ENCODE measurements at places on chromosomes 12 and 14. TPM values are rescaled to one million over a fixed set of nuclear protein-coding genes. Genes with fewer than 3 reads are reported as not detected.

- no peak for DNase-seq
- H3K4me1 ChIP-seq, result no peaks in the 10 kb centered on the region
- no peak overlapping the region for H3K4me3 ChIP-seq
Measured at GRCh38 chr14:60211153-60211552, 37.9 kb upstream of the PPM1A start.

Gene LPAR5
- 3.2 TPM for total RNA-seq

- no peak overlapping the region for H3K27ac ChIP-seq
- no peaks in the 10 kb centered on the region for H3K4me1 ChIP-seq
- H3K36me3 ChIP-seq, result no peaks in the 10 kb centered on the region
- no peaks in the 10 kb centered on the region for H3K27me3 ChIP-seq
Measured at GRCh38 chr12:24360057-24360456, 410.6 kb upstream of the SOX5 start.

Gene CYP46A1
- 4.7 TPM for total RNA-seq

DNA sequence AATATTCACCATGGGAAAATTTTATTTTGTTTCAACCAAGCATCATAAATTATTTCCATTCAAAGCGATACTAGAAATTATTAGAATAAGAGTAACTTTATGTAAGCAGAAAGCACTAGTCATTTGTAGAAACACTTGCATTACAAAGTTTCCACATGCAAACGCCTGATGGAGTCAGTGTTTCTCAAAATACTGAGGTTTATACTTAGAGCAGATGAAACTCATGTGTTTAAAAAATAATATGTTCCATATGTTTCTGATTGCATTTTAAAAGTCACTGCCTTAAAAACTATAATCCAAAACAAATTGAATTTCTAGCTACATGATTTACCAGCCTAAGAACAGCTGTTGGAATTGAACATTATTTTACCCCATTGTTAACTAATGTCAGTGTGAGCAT is 1246.4 kb downstream of the SLC16A7 start:
- no peaks in the 10 kb centered on the region for H3K27me3 ChIP-seq
- no peaks in the 10 kb centered on the region for H3K36me3 ChIP-seq
- no peaks in the 10 kb centered on the region for H3K4me1 ChIP-seq

- no peak for DNase-seq
- H3K4me1 ChIP-seq, result no peaks in the 10 kb centered on the region
Measured at GRCh38 chr12:78964521-78964920, 99.9 kb downstream of the SYT1 start.

DNA sequence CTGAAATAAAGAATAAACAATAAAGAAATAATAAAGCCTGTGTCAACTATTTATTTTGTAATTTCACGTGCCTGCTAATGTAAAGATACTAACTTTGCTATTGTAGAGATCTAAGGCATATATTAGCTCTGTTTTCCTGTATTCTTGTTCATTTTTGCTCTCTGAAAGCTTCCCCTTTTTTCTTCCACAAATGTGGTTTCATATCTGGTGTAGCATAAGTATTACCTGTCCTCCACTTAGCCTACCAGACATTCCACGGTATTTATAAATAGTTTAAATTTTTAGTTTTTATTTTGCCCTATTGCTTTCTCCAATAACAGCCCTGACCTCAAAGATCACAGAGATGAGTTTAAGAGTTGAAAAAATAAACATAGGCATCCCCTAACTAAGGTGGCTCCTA is 92.6 kb upstream of the ATP2B1 start:
- no peak overlapping the region for H3K4me3 ChIP-seq
- peaks cover 16% of the 10 kb centered on the region for H3K27me3 ChIP-seq
- no peaks in the 10 kb centered on the region for H3K36me3 ChIP-seq
- no peak overlapping the region for H3K27ac ChIP-seq

Gene CCDC197
- 1.4 TPM for total RNA-seq

DNA sequence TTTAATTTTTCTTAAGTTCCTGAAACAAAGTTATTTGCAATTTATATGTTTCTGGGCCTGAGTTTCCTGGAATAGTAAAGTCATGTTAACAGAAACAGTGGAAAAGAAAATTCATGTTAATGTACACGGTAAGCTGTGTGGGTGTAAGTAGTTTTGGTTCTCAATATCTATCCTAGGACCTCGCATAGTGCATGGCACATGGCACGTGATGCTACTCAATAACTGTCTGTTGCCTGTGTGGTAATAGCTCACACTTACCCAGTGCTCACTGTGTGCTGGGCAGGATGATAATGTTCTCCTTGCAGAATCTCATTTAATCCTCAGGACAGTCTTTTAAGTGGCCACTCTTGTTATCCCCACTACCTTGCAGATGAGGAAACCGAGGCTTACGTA is 100.7 kb downstream of the DUSP16 start:
- H3K36me3 ChIP-seq, result no peaks in the 10 kb centered on the region
- H3K4me1 ChIP-seq, result no peaks in the 10 kb centered on the region
- no peak overlapping the region for H3K27ac ChIP-seq
- no peak for DNase-seq
- no peak overlapping the region for H3K4me3 ChIP-seq

DNA sequence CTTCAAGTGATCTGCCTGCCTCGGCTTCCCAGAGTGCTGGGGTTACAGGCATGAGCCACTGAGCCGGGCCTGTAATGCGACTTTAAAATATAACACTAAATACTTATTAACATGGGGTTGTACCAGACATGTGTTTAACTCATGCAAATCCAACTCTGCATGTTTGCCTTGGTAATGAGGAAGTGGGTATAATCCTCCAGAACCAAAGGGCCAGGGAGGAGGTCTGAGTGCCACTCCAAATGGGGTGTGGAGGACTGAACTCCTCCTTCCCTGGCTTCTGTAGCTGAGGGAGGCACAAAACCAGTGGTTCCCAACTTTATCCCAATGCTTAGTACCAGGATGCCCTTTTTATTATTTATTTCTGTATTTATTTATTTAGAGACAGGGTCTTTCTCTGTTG is 61.6 kb upstream of the MED13L start:
- H3K27me3 ChIP-seq, result no peaks in the 10 kb centered on the region
- no peak overlapping the region for H3K27ac ChIP-seq
- no peaks in the 10 kb centered on the region for H3K36me3 ChIP-seq
- no peak overlapping the region for H3K4me3 ChIP-seq
- no peak for DNase-seq

DNA sequence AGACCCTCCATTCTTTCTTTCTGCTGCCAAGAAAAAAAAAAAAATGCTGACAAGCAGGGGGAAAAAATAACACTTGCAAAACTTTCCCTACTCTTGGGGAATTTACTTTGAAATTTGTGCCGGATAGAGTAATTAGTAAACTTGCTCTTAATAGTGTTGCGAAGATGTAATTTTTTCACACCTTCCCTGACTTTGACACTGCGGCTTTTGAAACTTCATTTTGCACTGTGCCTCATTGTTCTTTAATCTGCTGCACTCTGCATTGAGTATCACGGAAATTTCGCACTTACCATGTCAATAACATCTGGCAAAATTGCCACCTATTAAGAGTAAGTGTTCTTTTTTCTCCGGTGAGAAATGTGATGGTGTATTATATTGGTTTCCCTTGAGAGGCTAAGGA is 596.1 kb downstream of the VRK1 start:
- no peaks in the 10 kb centered on the region for H3K4me1 ChIP-seq
- H3K27ac ChIP-seq, result no peak overlapping the region
- DNase-seq, result no peak

DNA sequence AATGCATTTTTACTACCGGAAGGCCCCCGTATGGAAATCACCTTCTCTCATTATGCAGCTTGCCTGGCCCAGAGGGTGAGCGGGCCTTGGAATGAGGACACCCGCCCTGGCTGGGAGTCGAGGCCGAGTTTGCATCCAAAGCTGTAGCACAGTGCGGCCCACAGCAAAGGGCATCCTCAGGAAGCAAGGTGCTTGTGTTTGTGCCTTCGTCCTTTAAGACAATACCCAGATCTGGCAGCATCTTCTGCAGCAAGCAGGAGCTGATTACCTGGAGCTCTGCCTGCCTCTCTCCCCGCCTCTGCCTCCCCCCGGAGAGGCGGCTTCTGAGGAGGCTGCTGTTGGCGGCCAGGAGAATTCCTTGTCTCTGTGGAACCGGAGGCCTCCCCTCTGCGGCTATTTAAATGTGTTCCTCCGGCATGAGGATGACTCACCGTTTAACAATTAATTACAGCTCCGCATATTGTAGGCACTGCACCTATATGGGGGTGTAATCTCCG is 145.3 kb downstream of the CACNA1C start:
- H3K36me3 ChIP-seq, result no peaks in the 10 kb centered on the region
- H3K27ac ChIP-seq, result peak overlapping the region; percentile 10
- no peaks in the 10 kb centered on the region for H3K27me3 ChIP-seq
